ENCODE measurements at places on chromosomes 12 and 14.

GRCh38 chr12:104057771-104058197, 6.5 kb upstream of the HCFC2 start:
- peak; percentile 47 for DNase-seq

GRCh38 chr14:98733536-98733935, 538.5 kb downstream of the BCL11B start:
- DNase-seq = no peak

DNA sequence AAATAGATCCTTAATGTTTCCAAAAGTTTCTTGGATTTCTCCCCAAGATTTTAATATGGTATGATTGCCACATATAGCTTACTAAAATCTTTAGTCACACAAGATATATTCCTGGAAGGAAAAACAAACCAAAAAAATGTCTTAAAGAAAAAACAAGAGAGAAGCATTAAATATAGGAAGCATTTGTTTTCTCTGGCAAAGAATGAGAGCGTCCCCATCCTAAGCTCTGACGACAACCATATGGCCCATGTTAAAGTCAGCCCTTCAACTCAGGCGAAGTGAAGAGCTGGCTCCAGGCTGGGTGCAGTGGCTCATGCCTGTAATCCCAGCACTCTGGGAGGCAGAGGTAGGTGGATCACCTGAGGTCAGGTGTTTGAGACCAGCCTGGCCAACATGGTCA, 35.6 kb downstream of the GCH1 start:
- DNase-seq = peak; percentile 67

GRCh38 chr12:96520767-96521166, 31.4 kb downstream of the CFAP54 start:
- peak; percentile 44 for DNase-seq

DNA sequence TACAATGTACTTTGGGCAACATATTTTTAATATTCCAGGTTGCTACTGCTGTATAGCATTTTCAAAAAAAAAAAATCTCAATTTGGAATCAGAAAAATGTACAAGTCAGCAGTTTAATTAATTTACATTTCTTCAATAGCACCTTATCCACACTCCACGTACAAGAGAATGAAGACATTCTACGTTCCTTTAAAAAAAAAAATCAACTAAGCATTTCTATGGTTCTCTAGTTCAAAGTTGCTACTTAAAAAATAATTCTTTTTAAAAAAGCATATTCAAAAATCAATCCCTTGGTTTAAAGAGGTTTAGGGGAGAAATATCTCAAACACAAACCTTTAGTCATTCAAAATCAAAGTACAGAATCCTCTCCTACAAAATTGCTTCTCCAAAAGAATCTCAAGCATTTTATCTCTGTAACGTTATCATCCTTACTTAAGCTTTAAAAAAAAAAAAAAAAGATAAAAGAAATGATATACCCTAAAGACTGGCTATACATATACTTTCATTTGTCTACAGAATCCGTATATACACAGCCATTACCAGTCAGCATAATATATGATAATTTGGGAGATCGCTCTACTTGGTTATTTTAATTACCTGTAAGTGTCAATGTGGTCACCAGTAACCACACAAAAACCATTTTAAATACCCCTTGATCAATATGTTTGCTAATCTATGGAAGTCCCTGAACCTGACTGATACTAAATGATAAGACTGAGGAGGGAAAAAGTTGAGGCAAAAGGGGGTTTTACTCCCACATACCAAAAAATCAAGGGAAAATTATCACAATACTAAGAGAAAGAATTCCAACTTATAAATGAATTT, 2.7 kb downstream of the MED13L start:
- no peak for DNase-seq

DNA sequence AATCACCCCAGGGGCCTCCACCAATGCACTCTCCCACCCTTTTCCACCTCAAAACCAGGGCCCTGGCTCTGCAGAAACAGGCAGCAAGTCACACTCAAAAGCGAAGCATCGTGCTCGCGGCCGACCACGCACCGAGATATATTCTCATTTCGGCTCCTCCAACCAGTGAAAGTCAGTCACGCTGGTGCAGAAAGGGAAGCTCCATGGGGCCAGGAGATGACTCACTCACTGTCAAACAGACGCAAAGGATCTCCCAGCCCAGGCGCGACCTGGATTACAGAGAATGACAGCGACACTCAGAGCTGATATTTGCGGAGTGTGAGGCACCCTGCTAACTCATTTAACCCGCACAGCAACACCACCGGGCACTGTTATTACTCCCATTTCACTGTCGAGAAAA, 173.6 kb downstream of the CALM1 start:
- no peak for DNase-seq

- DNase-seq = peak; percentile 32
Measured at GRCh38 chr12:117587631-117588287, 226.3 kb upstream of the NOS1 start.

GRCh38 chr14:74326369-74327152, 21.7 kb upstream of the VRTN start:
- no peak for DNase-seq

Measured in EH (cell line).